ENCODE measurements at places on chromosomes 12 and 14.

GRCh38 chr12:116465856-116466255 lies 93.3 kb upstream of the MAP1LC3B2 start:
- DNase-seq, result no peak

DNA sequence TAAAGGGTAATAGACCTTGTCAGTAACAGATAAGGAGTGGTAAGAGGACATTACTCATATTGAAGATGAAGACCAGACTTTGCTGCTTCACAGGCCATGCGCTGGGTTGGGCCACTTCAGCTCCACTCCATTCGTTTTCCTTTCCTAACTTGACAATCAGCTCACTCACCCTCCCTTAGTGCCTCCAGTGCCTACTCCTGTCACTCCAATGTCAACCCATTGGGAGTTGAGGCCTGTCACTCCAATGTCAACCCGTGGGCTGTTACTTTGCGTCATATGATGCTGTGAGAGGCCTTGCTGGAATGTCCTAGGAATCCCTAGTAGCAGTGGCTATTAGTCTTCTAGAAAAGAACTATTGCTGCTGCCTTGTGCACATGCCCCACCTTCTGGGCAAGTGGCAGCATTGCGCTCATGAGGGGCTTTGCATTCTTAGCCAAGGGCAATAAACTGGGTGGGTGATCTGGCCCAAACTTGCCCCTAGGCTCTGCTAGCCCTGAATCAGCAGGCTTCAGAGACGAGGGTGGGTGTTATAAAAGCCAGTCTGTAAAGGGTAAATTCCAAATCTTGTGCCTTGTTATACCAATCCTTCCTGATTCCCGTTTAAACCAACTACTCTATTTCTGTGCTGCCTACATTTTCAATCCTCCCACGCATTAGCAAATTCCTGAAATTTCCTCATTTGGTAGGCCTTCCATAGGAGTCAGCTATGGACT lies 36.1 kb downstream of the BAZ2A start:
- peak; percentile 73 for DNase-seq

- no peak for DNase-seq
Measured at GRCh38 chr14:42862114-42862513, 1255.4 kb downstream of the LRFN5 start.

GRCh38 chr14:34781242-34781641 lies 66.8 kb upstream of the CFL2 start:
- no peak for DNase-seq

- DNase-seq, result no peak
Measured at GRCh38 chr12:125684968-125685790, 619.9 kb downstream of the AACS start.

DNA sequence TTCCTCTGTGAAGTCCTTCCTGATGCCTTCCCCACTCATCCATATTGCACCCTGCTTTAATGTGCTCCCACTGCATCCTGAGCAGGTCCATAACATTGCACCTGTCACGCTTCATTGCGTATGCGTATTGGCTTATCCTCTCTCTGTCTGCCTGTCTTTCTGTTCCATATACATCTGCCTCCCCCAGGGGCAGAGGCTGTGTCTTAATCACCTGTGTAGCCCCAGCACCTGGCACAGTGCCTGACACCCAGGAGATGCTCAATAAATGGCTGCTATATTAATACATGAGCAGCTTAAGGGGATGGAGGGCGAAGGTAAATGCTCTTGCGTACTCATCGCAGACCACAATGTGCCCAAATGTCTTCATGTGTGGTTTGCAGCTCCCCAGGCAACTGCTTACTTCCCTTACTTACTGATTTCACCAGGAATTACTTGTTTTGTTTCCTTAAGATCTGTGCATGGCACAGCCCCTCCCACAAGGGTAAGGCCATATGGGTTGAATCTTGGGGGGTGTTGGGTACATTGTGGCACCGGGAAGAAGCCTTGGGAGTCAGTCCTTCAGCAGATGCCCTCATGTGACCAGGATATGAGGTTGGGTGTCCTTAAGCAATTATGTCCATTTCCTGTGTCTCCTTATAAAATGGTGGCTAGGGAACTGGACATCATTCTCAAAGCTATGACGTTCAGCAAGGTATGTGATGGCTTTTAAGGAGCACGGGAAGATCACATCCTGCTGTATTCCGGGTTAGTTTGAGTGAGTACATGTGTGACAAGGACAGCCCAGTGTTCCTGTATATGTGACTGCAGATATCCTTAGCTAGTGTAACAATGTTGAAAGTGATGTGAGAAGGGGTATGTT lies 848 bp upstream of the CPNE6 start:
- DNase-seq, result no peak

DNA sequence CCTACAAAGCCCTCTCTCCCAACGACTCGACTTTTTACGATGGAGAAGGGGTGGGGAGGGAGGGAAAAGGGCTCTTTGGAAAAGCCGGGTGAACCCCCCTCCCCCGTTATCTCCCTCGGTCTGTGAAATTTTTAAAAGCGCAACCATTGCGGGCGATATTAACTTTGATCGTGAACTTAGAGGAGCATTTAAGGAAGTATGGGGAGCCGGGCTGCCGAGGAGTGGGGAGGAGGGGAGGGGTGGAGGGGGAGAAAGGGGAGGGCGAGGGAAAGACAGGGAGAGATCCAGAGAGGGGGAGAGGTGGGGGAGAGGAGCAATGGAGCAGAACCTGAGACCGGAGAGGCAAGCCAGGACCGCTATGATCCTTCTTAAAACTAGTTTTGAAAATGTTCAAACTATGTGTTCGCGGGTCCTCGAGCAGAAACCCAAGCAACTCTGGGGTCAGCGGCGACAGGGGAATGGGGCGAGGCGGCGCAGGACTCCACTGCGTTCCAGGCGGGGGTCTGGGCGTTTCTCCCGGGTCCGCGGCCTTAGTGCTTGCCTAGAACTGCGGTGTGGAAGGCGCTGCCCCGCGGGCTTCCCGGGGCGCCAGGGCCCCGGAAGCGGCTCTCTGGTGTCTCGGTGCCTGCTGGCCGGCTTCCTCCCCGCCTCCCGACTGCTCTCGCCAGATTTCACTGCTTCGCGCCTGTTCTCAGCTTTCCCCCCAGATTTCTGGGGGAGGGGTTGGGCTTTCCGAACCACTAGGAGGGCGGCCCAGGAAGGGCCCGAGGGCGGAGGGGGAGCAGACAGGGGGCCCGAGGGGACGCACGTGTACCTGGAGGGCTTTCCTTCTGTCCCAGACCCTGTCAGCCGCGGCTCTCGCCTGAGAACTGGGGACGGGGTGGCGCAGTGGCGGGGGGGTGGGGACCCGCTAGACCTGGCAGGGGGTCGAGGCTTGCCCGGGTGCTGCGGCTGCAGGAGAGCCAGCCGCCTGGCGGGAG lies at the start of gene HOTAIR:
TSS of gene HOTAIR (minus strand) at position 871 of the 980 bp plus-strand sequence.
- DNase-seq, result no peak

GRCh38 chr12:101044512-101045059 lies 165.5 kb downstream of the SLC5A8 start:
- no peak for DNase-seq

DNA sequence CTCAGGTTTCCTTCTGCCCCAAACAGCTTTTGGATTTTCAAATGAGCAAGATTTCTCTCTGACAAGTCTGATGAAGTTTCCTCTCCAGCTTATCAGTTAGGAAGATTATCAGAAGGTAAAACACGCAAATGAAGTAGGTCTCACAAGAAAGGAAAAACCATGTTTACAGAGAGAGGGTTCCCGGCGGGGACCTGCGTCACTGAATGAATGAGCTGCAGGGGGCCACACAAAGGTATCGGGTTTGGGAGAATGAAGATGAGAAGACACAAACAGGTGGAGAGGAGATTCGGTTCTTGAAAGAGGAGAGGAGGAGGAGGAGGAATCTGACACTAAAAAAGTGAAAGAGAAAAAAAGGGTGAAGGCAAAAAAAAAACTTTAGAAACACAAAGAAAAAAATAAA lies 208.6 kb downstream of the CALM1 start:
- no peak for DNase-seq

DNA sequence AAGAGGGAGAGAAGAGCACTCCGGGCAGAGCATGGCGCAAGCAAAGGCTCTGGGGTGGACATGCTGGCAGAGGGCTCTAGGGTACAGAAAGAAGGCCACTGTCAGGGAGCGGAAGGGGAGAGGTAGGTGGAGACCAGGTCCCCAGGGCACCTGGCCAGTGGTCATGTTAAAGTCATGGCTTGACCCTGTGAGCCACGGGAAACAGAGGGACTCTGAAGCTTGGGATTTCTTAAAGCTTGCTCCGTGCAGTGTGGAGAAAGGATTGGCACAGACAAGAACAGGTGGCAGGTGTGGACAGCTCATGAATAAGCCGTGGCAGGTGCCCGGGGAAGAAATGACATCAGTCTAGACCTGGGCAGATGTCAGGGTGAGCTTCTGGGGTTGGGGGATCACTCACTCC lies 413.8 kb downstream of the BCL11B start:
- no peak for DNase-seq

GRCh38 chr12:68823696-68824095 lies 15.7 kb downstream of the MDM2 start:
- no peak for DNase-seq

- no peak for DNase-seq
Measured at GRCh38 chr12:89469361-89469760, 55.2 kb downstream of the GALNT4 start.

DNA sequence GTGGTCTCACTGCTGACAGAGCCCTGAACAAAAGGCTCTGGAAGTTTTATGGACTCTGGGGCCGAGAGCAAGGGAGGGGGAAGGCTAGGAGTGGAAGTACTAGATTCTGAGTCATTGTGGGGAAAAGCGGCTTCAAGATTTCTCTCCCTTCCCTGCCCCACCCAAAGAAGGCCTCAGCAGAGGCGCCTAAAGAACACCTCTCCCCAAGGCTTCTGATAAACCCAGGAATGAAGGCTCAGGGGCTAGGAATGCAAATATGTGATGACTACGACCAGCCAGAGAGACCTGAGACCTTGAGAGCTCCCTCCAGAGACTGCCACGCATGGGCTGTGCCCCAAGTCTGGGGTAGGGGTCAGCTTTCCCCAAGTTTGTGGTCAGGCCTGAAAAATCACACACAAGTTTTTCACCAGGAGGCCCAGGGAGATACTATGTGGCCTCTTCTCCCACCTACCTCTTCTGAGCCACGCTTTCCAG lies 130.7 kb upstream of the HIF1A start:
- no peak for DNase-seq

- DNase-seq, result no peak
Measured at GRCh38 chr12:46518169-46518568, 145.6 kb upstream of the SLC38A2 start.

- DNase-seq, result no peak
Measured at GRCh38 chr14:103314496-103315277, 19.4 kb upstream of the EIF5 start.

- no peak for DNase-seq
Measured at GRCh38 chr12:3376779-3377455, 114.1 kb upstream of the PRMT8 start.

Measured in glutamatergic neuron (in vitro differentiated cells).